ENCODE measurements at places on chromosomes 7 and 10.

- no peak for DNase-seq
Measured at GRCh38 chr10:86942441-86943315, 14.7 kb downstream of the MMRN2 start.

GRCh38 chr7:90599892-90600555 lies 3.9 kb downstream of the CDK14 start:
- no peak for DNase-seq

- DNase-seq: no peak
Measured at GRCh38 chr10:3654980-3655379, 130.0 kb downstream of the KLF6 start.

GRCh38 chr7:4801839-4802231 lies 26.4 kb downstream of the AP5Z1 start:
- no peak for DNase-seq

DNA sequence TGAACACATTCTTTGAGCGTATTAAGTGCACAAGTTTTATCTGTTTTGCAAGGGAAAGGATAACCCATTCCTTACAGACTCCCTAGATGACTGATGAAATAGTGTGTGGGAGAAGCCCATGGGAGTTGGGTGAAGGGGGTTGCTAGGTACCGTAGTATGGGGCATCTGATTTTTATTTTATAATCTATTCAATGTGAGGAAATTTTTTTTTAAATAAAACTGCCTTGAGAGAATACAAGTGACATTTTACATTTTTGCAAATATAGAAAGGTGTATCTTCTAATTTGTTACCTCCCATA lies 1.4 kb downstream of the BTAF1 start:
- DNase-seq: no peak

DNA sequence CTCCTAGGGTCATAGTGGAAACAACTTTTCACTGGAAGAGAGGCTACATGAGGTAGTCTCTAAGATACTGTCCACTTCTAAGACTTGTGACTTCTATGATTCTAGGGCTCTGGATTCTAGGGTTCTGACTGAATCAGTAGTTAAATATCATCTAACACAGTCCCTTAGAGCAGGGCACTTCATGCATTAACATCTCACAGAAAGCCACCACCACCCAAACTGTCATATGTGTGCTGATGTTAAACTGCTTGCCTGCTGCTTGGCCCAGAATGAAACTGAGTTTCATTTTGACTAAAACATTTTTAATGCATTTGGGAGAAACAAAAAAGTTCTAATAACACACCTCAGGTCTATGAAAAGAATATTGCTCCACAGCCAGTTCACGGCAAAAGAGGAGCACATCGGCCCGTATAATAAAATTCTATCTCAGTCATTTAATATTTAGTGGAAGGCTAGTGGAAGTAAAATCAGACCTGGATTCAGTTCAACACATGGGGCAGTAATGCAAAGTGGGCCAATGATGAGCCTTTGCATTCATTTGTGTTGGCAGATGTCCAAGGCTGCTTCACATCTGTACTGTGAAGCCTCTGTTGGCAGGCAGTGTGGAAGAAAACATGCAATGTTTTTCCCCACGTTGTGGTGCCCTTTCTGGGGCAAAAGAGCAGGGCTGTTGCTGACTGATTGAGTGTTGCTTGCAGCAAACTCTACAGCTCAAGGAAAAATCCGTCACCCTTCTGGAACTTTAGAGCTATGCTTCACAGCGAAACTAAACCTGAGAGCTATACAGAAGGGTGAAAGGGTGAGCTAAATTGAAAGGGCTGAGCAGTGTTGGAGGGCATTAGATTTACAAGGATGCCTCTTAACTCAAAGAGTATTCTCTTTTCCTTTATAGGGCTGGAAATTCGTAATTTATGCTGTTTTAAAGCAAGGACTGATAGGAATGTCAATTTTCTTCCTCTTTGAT lies 33.5 kb upstream of the AUTS2 start:
- DNase-seq: no peak

DNA sequence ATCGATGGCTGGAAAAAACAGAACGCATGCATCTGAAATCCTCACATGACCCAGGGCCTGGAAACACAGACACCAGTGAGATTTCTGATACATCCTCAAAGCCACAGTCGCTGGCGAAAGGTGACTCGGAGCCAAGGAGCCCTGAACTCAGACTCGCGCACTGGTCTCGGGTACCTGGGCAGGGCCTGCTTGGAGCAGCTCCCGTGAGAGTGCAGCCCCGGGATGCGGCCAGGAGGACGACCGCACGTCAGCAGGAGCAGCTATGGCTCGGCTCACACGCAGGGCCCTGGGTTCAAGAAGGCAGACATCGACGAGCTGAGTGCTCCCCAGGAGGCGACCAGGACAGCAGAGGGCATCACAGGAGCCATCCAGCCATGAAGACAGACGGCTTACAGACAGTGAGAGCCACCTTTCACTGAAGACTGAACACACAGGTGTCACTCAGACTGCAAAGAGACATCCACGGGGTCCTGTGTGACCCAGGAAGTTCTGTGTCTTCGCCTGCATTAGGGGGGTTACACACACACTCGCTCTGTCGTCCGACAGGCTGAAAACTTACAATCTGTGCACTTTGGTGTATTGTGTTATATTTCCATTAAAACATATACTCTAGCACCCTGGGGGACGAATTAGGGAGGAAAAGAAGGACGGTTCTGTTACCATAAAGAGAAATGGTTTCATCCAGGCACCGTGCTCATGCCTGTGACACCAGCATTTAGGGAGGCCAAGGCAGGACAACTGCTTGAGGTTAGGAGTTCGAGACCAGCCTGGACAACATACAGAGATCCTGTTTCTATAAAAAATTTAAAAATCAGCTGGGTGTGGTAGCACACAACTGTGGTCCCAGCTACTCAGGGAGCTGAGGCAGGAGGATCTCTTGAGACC lies 227.7 kb downstream of the MAD1L1 start:
- no peak for DNase-seq

- no peak for DNase-seq
Measured at GRCh38 chr10:94052866-94053791, 59.4 kb downstream of the PLCE1 start.

DNA sequence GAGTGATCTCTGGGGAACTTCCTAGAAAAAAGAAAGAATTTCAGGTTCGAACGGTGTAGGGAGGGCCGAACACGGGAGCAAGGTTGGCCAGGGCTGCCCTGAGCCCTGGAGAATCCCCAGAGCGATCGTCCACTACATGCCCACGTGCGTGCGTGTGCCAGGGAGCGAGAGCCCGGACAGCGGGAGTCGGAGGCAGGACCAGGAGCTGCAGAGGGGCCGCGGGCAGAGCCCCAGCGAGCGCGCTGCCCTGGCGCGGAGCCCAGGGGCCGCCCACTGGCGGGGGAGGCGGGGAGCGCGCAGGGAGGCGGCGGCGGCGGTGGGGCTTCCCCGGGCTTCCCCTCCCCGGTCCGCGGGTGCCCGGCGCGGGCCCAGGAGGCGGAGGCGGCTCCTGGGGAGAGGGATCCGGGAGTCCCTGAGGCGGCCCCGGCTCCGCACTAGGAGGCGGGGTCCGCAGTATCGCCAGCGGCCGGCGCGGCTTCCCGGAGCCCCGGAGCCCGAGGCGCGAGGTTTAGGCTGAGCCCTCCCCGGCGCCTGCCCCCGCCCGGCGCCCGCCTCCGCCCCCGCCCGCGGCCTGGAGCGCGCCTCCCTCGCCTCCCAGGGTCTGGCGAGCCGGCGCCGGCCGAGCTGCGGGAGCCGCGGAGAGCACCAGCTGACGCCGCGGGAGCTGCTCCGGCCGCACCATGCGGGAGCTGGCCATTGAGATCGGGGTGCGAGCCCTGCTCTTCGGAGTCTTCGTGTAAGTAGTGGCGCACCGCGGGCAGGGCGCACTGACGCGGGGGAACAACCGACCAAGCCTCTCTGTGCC lies at the start of gene PLPP4:
Gene PLPP4, plus strand, starts transcription at position 602 of the 805 bp plus-strand sequence. Its CDS starts 79 bp downstream, at position 681.
- no peak for DNase-seq

DNA sequence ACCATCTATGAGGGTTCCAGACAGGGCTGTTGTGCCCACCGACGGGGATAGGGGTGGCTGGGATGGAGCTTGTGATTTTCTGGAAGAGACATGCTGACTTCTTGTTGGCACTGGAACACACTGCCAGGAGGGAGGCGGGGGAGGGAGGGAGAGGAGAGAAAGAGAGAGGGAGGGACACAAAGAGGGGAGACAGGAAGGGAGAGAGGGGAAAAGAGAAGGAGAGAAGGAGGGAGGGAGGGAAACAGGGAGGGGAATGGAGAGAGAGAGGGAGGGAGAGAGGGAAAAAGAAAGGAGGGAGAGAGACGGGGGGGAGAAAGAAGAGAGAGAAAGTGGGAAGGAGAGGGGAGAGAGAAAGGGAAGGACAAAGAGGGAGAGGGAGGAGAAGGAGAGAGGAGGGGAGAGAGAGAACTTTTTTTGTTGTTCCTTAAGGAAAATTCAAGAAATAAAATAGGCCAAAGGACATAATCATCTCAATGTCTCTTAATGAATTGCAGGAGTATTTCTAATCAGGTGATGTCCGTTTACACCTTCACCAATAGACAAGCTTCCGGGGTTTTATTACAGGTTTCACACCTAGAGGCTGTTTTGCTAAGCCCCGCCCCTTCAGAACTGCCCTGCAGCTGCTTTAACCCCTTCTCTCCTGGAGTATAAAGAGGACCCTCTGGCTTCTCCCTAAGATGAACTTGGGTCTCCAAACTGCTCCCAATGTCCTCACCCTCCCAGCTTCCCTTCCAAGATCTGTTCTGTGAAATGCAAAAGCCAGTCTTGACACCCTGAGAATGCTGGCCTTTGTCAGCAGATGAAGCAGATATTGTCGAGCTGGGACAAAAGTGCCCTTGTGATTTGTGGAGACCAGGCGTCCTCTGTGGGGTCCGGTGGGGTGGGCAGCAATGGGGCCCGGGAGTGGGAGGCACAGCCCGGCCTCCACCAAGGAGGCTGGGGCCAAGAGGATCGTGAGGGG lies 82.0 kb upstream of the GTF2IRD1 start:
- no peak for DNase-seq

DNA sequence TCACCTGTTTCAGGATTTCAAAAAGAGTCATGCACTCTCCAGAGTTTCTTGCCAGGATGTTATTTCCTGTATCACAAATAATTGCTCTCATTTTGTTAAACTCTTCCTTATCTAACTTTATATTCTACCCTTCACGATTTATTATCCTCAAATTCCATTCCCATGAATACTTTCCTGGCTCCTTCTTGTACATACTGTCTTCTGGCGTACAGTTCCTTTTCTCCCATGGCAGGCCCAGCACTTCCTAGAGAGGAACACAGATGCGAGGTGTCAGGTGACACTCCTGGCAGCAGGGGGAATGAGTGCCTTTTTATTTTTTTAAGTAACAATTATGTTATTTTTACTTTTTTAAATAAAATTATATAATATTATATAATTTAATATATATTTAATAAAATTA lies 411.9 kb downstream of the TFEC start:
- no peak for DNase-seq

DNA sequence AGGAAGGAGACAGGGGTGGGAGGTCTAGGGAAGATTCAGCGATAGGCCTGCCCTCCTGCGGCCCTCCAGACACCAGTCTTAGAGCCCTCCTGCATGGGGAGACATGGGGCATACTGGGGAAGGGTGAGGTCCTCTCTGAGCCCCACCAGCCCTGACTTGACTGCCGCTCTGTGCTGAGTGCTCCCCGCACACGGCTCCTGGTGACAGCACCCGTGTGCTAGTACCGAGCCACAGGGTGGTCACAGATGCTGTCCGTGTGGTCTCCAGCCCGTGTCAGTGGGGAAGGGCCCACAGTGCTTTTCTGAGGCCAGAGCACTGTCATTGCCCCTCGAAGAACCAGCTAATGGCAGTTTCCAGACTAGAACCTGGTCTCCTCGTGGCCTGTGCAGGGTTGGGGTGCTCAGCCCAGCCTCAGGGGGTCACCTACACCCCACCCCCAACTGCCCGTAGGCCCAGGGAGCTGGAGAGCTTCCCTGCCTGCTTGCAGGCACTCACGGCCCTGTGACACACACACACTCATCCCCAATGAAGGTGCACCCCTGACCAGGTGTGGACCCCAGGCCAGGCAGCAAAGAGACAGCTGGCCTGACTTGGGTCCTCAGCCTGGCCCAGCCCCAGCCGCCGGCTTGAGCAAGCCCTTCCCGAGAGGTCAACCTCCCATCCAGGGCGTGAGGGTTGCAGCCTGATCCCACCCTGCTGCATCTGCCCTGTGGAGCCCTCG lies 86.0 kb upstream of the RET start:
- DNase-seq: no peak

GRCh38 chr7:146702898-146703297 lies 586.3 kb downstream of the CNTNAP2 start:
- DNase-seq: no peak

GRCh38 chr10:83075815-83076355 lies 1063.4 kb upstream of the GHITM start:
- DNase-seq: no peak

DNA sequence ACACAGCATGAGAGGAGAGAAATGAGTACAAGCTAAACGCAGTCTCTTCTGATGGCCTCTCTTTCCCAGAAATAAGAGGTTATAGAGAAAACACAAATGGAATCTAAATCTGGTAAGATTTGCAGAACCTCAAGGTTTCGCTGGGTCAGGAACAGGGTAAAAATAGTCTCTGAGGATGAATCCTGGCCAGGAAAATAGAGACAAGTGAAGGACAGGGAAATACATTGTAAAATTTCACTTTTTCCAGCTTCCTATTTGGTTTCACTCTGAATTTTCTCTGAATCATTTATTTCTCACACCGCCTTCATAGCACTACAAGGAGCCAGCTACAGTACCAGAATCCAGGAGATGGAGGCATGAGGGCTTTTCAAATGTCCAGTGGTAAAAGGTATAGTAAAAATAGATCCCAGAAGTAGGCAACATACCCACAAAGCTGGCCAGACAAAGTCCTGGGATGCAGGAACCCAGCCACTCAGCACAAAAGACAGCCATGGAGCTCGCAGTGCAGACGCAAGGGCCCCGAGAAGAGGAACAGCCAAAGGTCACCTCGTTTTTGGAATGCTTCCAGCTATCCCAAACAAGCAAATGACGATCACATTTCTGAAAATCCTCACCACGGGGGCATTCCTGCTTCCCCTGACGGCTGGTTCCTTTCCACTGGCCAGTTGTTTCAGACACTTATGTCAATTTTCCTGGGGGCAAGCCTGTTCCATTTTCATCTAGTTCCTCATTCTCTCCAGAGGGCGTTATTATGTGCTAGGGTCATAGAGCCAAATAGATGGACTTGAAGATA lies 21.5 kb upstream of the IKZF1 start:
- no peak for DNase-seq

DNA sequence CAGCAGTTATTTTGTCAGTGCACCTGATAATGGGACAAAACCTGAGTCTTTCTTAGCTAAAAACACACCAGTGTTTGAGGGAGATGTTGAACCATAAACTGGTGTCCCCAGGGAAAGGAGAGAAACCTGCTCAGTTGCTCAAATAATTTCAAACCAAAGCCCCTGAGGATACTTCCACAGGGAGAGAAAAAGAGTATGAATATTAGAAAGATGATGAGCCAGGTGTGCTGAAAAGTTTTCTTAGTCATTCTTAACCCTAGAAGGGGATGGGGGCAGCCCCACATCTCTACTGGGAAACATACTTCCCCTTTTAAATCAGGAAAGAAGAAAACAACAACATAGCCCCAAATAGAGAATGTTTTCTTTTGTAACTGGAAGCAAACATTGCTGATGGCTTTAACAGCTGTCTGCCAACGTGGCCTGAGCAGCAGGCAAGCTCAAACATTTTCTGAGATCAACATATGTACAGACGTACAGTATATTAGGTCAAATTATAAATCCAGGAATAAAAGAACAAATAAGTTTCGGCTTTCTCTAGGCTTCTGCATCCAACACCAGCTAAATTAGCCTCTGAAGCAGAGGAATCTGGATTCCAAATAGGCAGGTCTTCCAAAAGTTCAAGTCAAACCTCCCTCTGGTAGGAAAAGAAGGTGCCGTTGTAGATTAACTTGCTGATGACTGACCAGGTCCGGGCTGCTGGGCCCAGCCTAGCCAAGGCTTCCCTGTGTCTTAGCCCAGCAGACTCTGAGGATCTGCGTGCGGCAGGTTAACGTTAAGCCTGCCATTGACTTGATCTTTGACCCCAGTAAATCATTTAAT lies 30.5 kb upstream of the FBXW4 start:
- DNase-seq: no peak

Data from esophagus squamous epithelium (tissue), 5 donors.